ENCODE measurements at places on chromosomes 12 and 14. TPM values are rescaled to one million over a fixed set of nuclear protein-coding genes. Genes with fewer than 3 reads are reported as not detected.

OTX2 gene
- not detected for total RNA-seq

CIROP gene
- total RNA-seq = 1.0 TPM

FAM186B gene
- total RNA-seq = 0.51 TPM

IGF1 gene
- total RNA-seq = 1.3 TPM

NPFF gene
- total RNA-seq = not detected

NGB gene
- total RNA-seq = not detected

CKB gene
- 69.9 TPM for total RNA-seq

TAS2R50 gene
- 2.3 TPM for total RNA-seq

MIP gene
- not detected for total RNA-seq

NID2 gene
- 93.7 TPM for total RNA-seq

TPPP2 gene
- not detected for total RNA-seq

NKX2-1 gene
- total RNA-seq = not detected

TDRD9 gene
- 0.50 TPM for total RNA-seq

SCNN1A gene
- total RNA-seq = 0.26 TPM

SLC16A7 gene
- 44.2 TPM for total RNA-seq

ITGB7 gene
- total RNA-seq = 0.50 TPM

STXBP6 gene
- total RNA-seq = 4.5 TPM

SCN8A gene
- 12.8 TPM for total RNA-seq

VSIG10 gene
- 31.7 TPM for total RNA-seq

SLC38A2 gene
- total RNA-seq = 1,357 TPM

KLHDC1 gene
- 5.4 TPM for total RNA-seq

RD3L gene
- total RNA-seq = not detected

TBX3 gene
- 66.4 TPM for total RNA-seq

TGM1 gene
- 0.83 TPM for total RNA-seq

CCDC38 gene
- total RNA-seq = not detected

CLEC9A gene
- total RNA-seq = not detected

CHGA gene
- not detected for total RNA-seq

RNASE13 gene
- total RNA-seq = not detected

OVCH1 gene
- total RNA-seq = 0.51 TPM

TPH2 gene
- not detected for total RNA-seq

DCP1B gene
- 11.3 TPM for total RNA-seq

CLEC4C gene
- total RNA-seq = not detected

TXNDC16 gene
- 3.0 TPM for total RNA-seq

TCL1A gene
- total RNA-seq = not detected

ACRBP gene
- 0.33 TPM for total RNA-seq

LMO3 gene
- total RNA-seq = 0.50 TPM

SLCO1A2 gene
- total RNA-seq = not detected

VDR gene
- 9.8 TPM for total RNA-seq

ART4 gene
- not detected for total RNA-seq

TSPAN8 gene
- under 0.01 TPM for total RNA-seq

MMP14 gene
- total RNA-seq = 375 TPM

GPR84 gene
- total RNA-seq = not detected

FAM222A gene
- under 0.01 TPM for total RNA-seq

DAAM1 gene
- 15.5 TPM for total RNA-seq

SRRM4 gene
- not detected for total RNA-seq

STYK1 gene
- total RNA-seq = not detected

TMEM229B gene
- total RNA-seq = 0.77 TPM

SSTR1 gene
- 3.0 TPM for total RNA-seq

Data from fibroblast of lung (primary cell).